ENCODE measurements at places on chromosomes 1 and 21. TPM values are rescaled to one million over a fixed set of nuclear protein-coding genes. Genes with fewer than 3 reads are reported as not detected.

GRCh38 chr1:152870831-152871730, 7.0 kb upstream of the SMCP start:
- no peak for DNase-seq

The BARHL2 gene
- total RNA-seq, result not detected

The SHE gene
- not detected for total RNA-seq

- DNase-seq, result peak; percentile 85
These were observed 90.1 kb upstream of the IRF2BP2 start for GRCh38 chr1:234699795-234700665.

The RAB25 gene
- not detected for total RNA-seq

DNA sequence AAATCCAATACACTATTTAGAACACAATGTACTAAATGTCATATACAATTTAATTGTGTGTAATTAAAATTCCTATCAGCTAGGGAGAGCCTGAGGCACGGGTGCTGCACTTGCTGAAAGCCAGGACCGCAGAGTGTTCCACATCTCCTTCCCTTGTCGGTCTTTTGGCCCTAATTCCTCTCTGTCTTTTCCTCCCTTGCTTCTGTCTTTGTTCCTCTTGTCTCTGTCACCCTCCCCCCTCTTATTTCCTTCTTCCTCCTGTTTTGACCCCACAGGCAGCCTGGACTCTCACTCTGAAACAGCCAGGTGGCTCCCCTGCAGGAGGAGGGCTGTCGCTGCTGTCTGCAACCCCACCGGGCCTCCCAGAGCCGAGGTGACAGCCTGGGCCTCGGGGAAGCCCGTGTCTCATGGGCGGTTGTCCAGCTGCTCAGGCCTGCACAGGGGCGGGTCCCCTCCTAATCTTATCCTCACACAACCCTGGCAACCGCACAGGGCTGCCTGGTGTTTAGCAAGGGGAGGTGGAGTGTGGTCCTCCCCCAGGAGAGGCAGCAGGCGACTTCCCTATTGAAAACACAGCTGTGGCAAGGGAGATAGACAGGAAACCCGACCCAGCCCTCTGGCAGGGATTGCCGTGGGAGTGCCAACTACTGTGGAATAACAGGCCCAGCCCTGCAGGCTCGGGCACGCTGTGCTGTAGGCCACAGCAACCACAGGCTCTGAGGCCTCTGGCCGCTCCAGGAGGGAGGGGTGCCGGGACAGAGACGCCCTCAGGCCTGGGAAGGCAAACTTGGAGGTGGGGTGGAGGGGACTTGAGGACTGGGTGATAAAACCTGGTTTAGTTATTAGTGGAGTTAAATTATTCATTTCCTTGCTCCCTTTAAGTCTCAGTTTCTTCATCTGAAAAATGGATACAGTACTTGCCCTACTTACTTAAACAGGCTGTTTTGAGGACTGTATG, 68.8 kb upstream of the WDR26 start:
- DNase-seq, result peak; percentile 94

GRCh38 chr1:198763298-198763714, 124.5 kb downstream of the PTPRC start:
- no peak for DNase-seq

DNA sequence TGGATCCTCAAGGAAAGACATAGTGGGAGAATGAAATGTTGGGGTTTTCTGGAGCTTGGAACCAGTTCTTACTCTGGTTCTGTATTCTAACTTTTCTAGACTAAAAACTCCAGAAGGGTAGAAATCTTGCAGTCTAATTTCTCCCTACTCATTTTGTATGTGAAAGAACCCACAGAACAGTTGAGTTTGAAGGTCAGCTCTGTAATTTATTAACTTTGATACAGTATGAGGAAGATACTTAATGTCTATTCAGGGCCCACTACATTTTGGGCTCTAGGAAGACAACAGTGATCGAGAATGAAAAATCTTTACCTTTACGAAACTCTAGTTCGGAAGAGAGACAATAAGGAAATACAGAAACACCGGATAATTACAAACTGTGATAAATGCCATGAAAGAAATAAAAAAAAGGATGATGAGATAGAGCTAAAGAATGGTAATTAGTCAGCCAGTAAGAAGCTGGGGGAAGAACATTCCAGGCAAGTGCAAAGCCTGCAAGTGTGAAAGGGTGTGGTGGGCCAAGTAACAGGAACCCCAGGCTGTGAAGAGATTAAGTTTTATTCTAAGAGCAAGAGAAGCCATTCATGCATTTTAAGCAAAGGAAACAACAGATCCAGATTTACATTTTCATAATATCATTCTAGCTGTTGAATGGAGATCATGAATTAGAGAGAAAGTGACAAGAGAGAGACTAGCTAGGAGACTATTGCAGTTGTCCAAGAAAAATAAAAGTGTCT, 159.9 kb upstream of the HMCN1 start:
- DNase-seq, result no peak

The C1orf115 gene
- total RNA-seq, result 3.5 TPM

GRCh38 chr1:159925719-159926078, 392 bp upstream of the TAGLN2 start:
- no peak for DNase-seq

DNA sequence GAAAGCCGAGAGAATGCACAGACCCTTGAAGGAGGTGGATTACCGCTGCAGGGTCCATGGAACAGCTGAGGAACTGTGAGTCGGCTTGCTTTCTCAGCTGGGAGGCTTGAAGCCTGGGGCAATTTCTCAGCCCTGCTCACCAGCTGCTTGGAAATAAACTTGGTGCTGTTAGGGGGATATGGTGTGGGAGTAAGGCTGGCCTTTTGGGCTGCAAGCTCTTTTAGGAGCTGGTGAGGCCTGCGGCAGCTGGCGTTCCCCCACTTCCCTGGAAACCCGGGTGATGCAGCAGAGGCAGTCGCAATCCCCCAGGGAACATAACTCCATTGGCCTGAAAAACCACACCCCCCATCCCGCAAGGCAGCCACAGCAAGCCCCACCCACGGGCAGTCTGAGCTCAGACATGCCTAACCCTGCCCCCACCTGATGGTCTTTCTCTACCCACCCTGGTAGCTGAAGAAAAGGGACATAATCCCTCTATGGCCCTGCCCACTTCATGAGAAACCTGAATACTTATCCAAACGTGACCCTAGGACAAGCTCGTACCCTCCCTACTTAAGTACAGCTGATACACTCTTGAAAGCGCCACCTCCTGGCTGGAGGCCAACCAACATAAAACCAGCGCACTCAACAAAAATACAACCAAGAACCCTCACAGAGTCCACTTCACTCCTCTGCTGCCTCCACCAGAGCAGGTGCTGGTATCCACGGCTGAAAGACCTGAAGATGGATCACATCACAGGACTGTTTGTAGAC, 1995.8 kb downstream of the NCAM2 start:
- no peak for DNase-seq

DNA sequence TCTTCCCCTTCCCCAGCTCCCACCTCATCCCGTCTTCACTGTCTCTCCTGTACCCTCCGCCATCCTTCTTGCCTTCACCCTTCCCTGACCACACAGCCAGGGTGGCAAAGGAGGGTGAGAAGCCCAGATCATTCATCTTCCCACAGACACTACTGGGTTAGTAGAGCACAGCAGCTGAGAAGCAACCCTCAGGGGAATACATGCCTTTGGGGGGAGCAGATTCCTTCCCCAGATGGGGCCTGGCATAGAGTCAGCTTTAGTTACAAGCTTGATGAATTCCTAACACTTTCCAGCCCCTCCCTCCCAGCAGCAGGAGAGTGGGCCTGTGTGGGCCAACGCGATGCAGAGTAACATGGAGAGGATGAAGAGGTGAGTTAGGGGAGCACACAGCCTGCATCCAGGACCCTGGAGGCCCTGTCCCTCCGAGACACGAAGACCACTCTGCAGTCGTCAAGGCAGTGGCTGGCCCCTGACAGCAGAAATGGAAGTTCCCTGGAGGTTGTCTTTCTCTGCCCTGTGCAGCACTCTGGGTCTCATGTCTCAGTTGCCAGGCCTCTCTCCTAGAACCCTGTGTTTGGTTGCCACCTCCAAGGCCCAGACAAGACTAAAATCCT, 8.8 kb upstream of the BTG2 start:
- DNase-seq, result peak; percentile 49

- no peak for DNase-seq
These were observed 23.1 kb downstream of the SLC26A9 start for GRCh38 chr1:205920159-205920558.

The CCDC27 gene
- not detected for total RNA-seq

DNA sequence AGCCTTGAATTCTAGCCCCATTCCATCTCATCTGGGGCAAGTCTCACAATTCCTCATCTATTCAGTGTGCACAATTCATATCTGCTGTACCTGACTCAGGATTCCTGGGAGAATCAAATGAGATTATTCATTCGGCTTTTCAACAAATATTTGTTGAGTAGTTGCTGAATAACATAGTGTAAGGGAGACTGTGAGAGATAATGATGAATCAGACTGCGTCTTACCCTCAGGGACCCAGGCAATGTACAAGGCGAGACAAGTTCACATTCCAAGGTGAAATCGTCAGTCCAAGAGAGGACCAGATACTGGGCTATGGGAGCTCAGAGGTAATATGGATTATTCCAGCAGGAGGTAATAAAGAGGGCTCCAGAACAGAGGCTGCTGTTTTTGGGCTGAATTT, 67.8 kb upstream of the SMYD2 start:
- DNase-seq, result no peak

- DNase-seq, result peak; percentile 68
These were observed 71.8 kb downstream of the CD58 start for GRCh38 chr1:116498789-116499628.

DNA sequence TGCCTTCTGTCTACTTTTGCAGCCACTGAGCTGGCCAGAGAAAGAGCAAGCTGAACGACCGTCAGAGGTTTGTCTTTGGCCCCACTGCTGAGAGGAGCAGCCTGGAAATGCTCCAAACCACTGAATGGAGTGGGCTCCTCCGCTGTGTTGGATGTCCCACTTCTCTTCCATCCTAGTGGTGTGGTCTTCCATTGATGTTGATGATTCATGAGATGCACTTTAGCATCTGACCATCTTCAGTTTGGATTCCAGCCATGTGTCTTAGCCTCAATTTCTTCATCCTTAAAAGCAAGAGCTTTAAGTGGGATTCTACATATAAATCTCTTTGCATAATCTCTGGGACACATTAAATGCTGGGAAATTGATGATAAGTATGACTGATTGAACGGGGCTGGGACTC, 276.9 kb downstream of the SIPA1L2 start:
- no peak for DNase-seq

The FOXD3 gene
- total RNA-seq, result not detected

The GJA9 gene
- total RNA-seq, result not detected

DNA sequence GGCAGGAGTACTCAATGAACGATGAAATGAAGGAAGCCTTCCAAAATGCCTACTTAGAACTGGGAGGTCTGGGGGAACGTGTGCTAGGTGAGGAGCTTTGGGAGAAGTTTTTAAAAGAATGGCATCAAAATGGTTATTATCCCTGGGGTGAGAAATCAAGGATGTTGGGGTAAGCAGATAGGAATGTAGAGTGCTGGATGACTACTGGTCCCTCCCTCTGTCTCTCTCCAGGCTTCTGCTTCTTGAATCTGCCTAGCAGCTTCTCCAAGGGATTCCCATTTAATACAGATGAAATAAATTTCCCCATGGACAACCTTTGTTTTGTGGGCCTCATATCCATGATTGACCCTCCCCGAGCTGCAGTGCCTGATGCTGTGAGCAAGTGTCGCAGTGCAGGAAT, 19.0 kb upstream of the CASQ1 start:
- no peak for DNase-seq

The RGS4 gene
- total RNA-seq, result 78.0 TPM

The NPL gene
- total RNA-seq, result 3.5 TPM

DNA sequence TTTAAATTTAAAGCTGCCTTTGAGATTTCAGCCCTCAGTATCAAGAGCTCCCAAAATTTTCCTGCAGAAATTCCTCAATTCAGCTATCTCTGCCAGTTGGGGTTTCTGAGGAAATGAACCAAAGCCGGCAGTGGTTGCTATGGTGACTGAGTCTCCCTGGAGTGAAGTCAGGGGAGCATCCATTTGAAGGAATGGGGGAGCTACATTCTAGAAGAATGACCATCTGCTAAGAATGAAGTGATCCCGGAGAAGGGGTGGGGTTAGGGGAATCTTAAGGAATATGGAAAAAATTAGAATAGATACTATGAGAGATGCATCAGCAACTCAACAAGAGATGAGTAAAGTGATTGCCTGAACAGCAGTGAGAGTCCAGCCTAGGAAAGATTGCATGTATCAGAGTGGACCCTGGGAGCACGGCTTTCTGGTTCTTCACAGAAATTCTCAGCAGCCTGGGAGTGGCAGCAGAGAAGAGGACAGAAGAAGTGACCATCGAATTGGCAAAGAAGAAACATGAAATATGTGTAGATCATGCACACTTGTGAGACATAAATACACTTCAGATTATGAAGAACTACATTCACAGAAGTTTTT, 94.7 kb downstream of the CHD1L start:
- DNase-seq, result no peak

DNA sequence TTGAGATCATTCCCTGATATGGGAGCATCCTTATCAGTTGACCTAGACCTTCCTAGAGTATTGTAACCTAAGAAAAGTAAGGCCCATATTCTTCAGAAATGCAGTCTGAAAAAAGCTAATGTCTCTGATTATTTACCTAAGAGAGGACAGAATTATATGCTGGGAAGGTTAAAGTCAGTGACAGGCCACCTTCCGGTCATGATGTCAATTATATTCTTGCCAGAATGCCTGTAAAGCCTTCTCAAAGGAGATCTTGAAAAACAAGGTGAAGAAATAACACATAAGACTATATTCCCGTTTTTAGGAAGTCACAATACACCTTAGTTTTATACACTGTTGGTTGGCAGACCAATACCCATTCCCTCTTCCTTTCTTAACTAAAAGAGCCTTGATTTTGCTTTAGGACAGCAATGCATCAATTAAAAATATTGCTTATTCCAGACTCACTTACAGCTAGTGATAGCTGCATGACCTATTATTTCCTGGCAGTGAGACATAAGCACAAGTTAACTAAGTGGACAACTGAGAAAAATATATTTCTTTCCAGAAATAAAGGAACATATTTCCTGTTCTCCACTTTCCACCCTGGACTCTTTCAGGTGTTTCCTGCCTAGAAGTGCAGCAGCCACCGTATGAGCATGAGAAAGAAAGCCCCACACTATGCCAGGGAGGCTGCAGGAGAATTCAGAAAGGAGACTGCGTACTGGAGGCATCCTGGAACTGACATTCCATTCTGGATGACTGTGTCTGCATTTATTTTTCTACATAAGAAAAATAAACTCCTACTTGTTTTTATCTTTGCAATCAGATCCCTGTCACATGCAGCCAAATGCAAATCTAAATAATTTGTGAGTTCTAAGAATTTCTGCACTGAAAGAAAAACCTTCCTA, 332.9 kb upstream of the PTBP2 start:
- peak; percentile 47 for DNase-seq

DNA sequence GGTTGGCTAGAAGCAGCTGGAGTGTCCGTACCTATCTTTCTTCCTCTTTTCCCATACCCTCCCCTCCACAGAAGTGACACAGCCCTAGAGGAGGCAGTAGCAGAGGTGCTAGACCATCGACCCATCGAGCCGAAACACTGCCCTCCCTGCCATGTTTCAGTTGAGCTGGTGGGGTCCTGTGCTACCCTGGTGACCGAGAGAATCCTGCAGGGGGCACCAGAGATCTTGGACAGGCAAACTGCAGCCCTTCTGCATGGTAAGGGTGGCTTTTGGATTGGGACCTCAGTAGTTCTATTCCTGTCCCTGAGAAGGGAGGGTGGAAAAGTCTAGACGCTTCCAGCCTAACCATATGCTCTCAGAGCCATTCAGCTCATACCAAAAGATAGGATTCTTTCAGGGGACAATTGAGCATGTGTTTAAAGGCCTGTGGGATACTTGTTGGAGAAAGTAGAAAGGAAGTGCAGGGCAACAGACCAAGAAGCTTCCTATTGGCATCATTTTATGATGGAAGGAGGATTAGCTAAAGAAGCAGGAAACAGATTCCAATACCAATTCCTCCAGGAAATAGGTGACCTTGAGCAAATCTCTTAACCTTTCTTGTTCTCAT, 11.7 kb upstream of the BNIPL start:
- DNase-seq, result peak; percentile 72

- DNase-seq, result no peak
These were observed 52.9 kb downstream of the NCF2 start for GRCh38 chr1:183537405-183537804.

Data from fibroblast of villous mesenchyme (primary cell).